ENCODE measurements at places on chromosomes 11 and 22.

GRCh38 chr11:70788248-70789022, 390.1 kb downstream of the CTTN start:
- no peak for DNase-seq

- DNase-seq, result no peak
These were observed 274.9 kb downstream of the TENM4 start for GRCh38 chr11:79165908-79166307.

GRCh38 chr22:42885446-42885845, 28.4 kb upstream of the ARFGAP3 start:
- no peak for DNase-seq

DNA sequence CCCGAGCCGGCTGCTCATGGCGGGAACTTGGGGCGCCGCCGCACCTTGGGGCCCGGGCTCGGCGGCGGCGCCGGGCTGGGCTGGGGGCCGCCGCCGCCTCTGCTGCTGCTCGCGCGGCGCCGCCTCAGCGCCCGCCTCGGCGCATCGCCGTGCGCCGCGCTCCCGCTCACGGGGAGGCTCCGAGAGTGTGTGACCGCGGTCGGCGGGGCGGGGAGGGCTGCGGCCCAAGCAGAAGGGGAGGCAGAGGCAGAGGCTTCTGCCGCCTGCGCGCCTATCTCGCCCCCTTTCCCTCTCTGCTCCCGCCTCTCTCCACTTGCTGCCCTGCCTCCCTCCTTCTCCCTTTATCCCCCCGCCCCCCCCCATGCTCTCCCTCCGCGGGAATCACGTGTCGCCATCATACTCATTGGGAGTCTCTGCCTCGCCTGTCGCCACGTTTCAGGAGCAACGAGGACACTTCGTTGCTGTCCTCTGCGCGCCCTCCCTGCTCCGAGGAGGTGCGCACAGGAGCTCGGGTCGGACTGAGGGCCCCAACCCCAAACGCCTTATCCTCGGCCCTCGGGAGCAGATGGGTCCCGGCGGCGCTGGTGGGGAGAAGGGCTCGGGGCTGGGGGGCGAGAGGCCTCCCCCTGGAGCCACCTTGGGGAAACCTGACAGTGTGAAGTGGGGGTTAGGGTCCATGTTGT, at the start of gene GUCY1A2:
TSS of gene GUCY1A2 (minus strand) at position 258 of the 683 bp plus-strand sequence. CDS start 421 bp downstream, outside the sequence.
- DNase-seq, result no peak

- DNase-seq, result no peak
These were observed 22.6 kb downstream of the BCR start for GRCh38 chr22:23202812-23203451.

DNA sequence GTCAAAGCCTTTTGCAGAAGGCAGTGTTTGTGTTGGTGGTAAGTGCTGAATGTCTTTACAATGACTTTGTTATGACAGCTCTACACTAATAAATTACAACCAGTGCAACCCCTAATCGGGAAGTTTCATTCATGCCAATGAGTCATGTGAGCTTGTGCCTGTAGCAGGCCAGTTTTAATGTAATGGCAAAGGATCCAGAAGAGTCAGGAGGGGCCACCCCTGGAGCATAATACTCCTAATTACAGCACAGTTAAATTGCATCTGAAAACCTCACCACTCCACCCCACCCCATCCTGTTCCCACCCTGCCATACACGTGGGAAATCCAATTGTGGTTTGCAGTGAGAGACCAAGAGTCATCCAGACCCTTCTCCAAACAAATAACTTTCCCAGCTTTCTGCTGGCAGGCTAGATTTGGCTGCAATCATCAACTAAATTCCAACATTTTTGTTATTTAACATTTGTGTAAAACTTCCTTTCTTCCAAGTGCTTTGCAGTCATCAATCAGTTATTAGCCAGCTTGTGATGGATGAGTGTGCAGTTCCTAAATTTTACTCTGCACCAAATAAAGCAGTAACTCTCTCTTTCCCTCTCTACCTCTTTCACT, 277.3 kb upstream of the FAT3 start:
- no peak for DNase-seq

- DNase-seq, result no peak
These were observed 375.6 kb downstream of the LARGE1 start for GRCh38 chr22:33544707-33545106.

DNA sequence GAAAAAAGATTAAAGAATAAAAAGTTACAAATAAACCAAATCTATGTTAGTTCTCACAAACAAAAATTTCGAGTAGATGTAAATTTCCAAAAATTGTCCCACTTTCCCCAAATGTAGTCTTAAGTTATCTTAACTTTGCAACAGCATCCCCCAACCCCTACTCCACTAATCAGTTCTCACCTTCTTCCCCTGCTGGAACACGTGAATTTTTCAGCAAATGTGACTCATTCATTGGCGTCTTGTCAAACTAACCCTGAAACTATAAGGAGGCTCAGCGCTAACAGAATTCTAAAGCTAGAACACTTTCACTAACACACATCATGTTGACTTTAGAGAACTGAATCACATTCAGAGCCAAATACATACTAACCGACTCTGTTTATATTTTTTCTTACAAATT, 46.1 kb downstream of the PHF21A start:
- no peak for DNase-seq

DNA sequence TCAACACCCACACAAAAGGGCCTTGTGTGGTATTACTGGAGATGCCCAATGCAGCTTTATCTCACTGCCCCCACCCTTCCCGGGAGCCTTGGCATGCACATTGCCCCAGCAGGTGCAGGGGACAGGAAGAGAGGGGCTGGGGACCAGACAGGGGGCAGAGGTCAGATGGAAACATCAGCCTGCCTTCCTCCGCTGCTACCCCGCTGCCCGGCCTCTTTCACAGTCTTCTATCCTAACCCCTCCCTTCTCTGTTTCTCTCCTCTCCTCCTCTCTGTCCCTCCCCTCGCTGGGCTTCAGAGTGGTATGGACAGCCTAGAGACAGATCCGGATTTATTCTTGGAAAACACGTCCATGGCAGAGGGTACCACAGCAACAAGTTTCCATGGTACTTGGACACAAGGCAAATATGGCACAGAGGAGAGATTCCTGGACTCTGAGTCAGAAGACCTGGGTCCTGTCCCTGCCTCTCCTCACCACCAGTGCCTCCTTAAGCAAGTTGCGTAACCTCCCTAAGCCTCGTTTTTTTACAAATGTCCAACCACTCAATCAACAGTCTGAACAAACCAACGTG, 8.3 kb upstream of the IGSF9B start:
- DNase-seq, result no peak

- no peak for DNase-seq
These were observed 45.5 kb downstream of the PIWIL3 start for GRCh38 chr22:24728790-24729637.

- DNase-seq, result no peak
These were observed 142.4 kb downstream of the MPPED1 start for GRCh38 chr22:43554259-43554636.

DNA sequence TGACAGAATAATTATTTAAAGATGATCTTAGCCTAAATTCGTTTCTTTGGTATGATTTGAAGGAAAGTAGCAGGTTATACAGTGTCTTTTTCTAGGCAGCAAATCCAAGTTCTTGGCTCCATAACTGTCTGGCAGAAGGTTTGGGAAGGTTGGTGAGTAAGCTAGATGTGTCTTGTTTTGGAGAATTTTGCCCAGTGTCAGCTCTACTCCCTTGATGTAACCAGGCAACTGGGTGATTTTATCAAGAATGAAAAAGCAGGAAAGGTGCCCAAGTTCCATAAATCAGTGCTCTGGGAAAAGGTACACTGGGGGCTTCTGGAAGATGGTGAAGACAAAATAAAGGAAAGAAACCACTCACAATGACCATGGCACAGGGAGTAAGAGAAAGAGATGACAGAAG, 71.5 kb upstream of the USP47 start:
- DNase-seq, result no peak

DNA sequence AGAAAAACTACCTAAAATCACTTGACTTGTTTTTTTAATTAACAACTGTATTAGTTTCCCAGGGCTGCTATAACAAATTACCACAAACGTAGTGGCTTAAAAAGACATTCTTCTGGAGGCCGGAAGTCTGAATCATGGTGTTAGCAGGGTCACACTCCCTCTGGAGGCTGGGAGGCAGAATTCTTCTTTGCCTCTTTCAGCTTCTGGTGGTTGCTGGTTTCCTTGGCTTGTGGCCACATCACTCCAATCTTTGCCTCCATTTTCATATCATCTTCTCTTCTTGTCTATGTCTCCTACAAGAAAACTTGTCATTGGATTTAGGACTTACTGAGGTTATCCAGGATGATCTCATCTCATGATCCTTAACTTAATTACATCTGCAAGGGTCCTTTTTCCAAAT, 7.4 kb upstream of the INCENP start:
- DNase-seq, result no peak

DNA sequence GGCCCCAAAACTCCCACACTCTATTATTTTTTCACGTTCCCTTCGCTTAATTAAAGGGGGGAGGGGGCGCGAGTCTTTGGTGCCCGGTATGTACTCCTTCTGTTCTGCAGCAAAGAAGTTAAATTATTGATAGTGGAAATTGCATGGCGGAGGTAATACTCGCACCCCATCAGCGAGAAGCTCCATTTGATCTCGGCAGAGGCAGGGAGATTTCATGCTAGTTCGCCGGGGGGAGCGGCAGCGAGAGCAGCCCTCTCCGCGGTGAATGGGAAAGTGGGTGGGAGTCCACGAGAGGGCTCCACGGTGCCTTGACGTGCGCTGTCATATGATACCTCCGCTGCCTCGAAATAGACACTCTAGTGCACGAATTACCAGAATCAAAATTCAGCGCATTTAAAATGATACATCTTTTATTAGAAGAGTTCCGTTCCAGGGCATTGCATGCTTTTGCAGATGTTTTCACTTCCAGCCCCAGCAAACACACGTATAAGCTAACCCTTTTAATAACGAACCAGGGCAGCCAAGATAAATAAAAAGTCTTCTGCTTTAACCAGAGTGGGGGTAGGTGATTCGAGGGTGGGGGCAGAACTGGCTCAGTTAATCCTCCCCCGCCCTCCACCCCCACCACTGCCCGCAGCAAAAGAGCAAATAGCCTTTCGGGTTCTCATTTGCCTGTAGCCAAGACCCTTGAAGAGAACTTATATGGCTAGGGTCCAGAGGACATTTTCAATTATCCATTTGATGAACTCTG, 1.3 kb upstream of the BDNF start:
- DNase-seq, result no peak

DNA sequence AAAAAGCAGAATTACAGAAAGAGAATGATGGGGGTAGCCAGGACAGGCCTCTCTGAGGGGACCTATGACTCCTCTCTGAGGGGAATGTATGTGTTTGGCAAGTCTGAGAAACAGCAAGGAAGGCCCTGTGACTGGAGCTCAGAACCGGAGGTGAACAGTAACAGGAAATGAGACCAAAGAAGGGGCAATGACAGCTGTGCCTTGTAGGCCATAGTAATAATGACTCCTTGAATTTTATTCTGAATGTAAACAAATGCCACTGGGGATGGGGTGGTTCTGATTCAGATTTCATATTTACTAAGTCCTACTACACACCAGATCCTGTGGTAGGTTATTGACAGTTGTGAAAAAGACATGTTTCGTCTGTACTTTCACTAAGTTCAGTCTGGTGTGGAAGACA, 52.8 kb upstream of the APOA1 start:
- DNase-seq, result no peak

GRCh38 chr11:1502168-1502953, 15.8 kb upstream of the MOB2 start:
- DNase-seq, result no peak

DNA sequence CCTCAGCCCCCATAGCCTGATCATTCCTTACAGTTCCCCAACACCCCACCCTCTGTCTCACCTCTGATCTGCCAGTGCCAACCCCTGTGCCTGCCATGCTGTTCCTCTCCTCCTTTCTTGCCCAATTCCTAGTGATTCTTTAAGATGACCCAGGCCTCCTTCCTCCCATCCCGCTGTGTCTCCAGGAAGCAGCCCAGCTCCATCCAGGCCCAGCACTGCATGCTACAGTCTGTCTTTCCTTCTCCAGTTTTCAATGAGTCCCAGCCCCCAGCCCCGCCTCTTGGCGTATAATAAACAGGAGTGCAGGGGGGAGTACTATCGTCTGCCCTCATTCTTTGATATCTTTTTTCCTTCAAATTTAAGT, 12.3 kb downstream of the LTBP3 start:
- DNase-seq, result no peak

- no peak for DNase-seq
These were observed 3.9 kb downstream of the TMEM134 start for GRCh38 chr11:67465189-67465510.

DNA sequence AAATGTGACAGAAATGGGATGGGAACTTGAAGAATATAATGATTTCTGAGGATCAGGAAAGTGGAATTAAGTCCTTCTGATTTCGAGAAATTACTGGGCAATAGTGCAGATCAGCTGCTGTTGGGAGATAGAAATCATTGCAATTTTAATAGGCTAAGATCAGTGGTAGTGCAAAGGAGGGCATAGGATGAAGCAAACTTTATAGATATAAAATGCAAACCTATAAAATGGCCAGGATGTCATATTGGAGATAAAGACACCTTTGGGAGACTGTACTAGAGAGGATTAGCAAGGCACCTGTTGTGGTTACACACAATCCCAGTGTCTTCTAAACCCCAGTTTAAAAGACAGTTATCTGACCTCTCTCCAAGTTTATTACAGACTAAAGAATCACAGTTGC, 6.5 kb upstream of the MS4A7 start:
- DNase-seq, result no peak

GRCh38 chr11:100890789-100891188, 203.7 kb downstream of the ARHGAP42 start:
- no peak for DNase-seq

GRCh38 chr11:13304655-13305335, 27.2 kb downstream of the BMAL1 start:
- no peak for DNase-seq

- no peak for DNase-seq
These were observed 7.9 kb downstream of the CTR9 start for GRCh38 chr11:10758957-10759356.

DNA sequence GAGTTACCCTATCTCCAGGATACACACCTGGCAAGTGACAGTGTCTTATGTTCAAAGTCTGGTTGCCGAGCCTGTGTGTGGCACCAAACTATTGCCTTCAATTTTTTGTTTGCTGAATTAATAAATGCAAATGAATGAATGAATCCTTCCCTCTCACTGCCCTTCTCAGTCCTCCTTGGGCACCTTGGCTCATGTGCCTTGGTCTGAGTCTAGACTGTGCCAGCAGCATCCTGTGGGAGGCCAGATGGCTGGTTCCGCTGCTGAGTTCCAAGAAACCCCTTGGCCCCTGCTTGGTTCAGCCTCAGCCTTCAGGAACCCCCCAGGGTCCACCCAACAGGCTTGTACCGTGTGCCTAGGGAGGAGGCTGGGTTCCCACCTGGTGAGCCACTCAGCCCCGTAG, 31.0 kb downstream of the TOB2 start:
- DNase-seq, result no peak

GRCh38 chr22:30023099-30023660, 57.1 kb upstream of the HORMAD2 start:
- DNase-seq, result no peak

DNA sequence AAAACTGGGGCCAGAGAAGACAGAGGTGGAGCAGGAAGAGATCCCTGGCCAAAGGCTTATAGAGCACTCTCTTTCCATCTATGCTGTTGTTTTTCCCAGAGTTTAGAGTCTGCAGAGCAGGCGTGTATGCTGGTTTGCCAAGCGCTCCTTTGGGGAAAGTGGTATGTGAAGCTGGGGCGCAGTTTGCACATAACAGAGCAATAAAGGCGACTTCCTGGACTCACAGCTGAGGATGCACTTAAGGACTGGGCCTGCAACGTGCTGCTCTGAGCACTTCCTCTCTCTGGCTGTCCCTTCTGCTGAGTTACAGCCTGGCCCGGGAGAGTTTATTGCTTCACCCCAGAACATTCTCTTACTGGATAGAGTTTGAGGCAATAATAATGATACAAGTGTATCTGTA, 41.7 kb downstream of the THAP12 start:
- no peak for DNase-seq

GRCh38 chr11:113926273-113927197, 21.9 kb downstream of the HTR3B start:
- no peak for DNase-seq
